ENCODE measurements at places on chromosomes 13 and 19.

DNA sequence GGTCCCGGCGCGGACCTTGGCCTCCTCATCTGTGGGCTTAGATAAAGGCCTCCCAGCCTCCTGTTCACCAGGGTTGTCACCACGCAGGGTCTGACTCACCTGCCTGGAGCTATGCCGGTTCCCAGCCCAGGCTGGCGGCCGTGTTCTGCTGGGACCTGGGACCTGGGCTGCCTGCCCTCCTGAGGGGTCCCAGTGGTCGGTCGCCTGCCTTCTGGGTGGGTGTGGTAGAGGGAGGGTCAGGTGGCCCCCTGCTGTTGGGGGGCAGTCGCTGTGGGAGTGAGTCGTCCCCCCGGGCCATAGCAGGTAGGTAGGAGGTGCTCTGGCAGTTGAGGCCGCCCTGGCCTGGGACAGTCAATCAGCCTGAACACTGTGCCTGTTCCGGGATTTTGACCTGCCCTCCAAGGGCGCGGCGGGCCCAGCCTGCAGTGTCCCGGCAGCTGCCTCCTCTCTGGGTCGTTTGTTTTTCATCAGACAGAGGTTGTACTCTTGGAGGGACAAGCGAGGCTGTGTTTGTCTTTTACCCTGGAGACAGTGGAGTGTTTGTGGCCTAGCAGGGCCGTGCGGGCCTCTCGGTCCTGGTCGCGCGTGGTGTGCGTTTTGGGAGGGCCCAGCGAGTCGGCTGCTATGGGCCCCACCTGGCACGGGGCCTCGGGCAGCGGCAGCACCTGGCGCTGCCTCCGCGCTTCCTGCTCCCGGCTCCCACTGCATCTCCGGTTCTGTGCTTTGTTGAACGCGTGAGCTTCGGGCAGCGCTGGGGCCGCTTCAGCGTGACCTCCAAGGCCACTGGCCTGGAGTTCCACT lies 2.6 kb downstream of the ADAT3 start:
- DNase-seq: no peak

GRCh38 chr13:111908361-111908760 lies 158.6 kb upstream of the SOX1 start:
- no peak for DNase-seq

DNA sequence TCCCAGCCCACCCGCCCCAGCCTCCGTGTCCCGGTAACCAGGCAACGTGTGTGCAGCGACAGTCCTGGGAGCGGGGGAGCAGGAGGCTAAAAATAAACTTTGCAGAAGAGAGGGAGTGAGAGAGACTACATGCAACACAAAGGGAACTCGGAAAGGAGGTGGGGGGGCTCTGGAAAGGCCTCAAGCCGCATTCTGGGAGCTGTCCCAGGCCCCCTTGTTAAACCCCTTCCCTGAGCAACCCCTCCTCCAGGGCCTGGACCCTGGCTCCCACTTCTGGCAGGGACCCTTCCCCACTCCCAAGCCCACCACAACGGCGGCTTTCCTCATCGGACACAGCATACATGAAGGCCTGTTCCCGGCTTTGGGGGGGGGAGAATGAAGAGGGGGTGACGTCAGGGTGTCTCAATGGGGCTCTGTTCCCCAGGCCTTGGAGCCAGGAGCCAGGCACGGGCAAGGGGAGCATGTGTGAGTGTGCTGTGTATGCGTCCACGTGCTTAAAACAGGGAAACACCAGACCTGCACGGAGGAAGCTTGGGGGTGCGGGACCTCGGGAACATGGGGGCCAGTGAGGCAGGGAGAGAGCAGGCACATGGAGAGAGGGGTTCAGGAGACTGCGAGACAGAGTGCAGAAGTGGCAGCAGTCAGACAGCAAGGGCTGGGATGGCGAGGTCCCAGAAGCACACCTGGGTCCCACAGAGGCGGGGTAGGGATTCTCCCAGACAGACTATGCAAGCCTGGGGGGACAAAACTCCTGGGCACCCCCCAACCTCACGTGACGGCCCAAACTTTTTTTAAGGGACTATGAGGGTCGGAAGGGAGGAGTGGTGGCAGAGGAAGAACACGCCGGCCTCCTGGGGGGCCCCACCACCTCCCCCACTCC lies 2.3 kb downstream of the ERF start:
- peak; percentile 74 for DNase-seq

DNA sequence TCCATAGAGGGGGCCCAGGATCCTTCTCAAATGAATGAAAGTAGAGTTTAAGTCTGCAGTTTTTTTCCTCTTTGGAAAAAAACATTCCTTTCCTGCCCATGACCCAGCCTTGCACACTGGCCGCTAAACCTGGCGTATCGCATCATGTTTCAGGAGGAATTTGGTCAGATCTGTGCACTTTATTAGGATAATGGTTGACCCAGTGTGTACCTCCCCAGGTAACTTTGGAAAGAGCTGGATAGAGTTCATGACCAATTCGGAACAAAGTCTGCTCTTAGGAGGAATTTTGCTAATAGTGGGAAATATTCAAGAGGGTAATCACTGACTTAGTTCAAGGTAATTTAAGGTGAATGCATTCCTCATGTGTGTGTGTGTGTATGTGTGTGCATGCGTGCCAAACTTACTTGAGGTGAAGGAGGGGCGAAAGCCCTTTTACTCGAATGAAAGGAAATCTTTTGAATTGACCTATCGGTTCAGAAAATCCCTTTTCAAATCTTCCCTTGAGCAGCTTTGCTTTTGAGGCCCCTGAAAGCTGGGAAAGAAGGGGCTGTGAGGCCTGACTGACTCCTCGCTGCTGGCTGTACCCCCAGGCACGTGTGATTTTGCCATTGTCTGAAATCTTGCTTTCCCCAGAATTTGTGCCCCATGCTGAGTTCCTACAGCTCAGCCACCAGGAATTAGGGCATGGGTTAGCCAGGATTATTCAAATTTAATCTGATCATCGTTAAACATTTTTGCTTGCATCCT lies 46.3 kb downstream of the SIPA1L3 start:
- DNase-seq: no peak

DNA sequence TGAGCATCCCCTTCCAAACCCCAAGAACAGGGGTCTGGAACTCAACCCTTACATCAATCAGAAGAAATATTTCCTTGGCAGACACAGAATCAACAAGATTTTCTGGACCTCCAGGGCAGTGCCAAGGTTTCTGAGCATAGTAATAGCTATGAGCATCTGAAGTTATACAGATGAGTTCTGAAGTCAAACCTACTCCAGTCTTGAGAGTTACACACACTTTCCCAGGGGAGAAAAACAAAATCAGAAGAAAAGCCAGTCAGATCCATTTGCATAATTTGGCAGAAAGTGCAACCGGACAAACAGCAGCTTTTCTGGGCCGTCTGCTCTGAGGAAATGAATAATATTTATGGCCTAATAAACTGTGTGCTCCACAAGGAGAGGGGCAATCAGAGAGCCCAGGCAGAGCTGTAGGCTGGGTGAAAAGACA lies 93.1 kb downstream of the KL start:
- DNase-seq: no peak

GRCh38 chr19:19119325-19120237 lies 18.7 kb downstream of the TMEM161A start:
- no peak for DNase-seq

DNA sequence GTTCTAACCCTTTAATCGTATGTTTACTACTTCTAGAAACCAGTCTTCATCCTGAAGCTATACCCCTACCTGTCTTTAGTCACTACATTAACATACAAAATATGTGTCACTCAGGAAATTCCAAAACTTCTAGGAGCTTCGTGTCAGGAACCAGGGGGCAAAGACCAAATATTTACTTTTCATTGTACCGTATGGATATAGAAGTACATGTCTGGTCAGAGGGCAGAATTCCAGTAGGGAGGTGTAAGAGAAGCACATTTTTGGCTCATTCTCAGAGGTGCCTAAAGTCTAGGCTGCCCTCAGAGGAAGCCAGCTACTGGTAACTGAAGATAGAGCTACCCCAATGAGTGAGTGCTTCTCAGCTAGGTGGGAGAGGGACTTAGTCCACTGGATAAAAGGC lies 320.7 kb downstream of the DIAPH3 start:
- DNase-seq: no peak

DNA sequence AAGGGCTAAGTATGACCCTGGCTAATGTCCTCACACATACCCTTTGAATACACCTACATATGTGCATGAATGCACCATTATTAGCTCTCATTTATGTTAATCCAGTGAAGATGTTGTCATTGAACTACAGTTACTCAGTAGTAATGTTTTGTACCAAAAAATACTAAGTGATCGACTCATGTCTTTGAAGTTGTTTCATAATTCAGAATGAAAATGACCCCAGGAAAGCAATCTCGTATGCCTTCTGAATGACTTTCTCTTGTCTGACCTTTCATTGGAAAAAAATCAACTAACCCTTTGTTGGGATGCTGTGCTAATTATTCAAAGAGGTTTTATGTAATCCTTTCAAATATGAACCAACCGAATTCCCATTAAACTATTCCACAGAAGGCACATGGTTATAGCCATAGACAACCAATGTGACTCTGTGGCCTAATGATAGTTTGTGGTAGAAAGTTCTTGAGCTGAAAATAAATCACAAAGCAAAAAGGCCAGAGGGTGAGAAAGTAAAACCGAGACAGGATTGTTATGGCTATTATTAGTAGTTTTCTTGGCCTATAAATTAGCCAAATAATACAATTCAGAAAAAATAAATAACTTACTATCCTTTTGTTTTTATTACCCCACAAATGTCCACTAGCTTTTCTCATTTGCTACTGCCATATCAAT lies 86.8 kb upstream of the STARD13 start:
- no peak for DNase-seq

DNA sequence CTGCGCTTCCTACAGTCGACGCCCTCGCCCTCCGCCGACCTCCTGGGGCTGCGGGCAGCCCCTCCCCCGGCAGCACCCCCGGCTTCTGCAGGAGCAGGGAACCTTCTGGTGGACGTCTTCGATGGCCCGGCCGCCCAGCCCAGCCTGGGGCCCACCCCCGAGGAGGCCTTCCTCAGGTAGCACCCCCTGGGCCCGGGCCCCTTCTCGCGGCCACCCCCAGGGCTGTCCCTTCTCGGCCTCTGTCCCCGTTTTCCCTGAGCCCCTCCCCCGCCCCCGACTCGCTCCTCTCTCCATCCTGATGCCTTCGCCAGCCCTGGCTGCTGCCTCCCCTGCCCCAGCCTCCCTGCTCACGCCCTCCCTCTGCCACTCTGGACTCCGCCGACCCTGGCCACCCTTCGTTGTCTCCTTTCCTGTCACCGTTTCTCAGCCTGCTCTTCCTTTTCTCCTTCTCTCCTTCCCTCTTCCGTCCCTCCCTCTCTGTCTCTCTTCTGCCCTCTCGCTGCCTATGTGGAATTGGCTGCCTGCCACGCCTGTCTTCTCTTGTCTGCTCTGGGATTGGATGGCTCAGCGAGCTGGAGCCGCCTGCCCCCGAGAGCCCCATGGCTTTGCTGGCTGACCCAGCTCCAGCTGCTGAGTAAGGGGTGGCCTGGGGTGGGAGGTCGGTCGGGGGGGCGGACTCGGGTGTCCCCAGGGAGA lies 11.0 kb downstream of the FUZ start:
- DNase-seq: no peak

DNA sequence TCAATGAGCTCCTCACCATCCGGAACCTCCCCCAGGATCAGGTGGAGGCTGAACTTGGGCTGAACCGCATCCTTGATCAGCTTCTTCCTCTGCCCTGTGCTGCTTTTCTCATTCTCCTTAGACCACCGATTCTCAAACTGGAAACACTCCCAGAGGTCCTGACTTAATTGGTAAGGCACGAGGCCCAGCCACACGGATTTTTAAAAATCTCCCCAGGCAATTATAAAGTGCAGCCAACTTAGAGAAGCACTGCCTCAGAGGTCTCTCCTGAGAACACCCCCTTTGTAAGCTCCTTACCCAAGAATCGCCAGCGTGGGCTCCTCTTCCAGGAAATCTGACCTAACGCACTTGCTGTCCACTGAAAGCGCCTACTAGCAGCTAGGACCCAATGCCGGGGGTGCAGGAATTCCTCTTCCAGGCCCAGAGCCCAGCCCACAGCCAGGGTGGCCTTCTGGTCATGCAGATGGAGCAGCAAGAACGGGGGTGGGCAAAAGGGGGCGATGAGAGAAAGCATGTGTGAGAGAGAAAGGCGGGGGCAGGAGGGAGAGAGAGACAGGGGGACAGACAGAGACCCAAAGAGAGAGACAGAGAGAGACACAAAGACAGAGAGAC lies 66.9 kb upstream of the CACNA1A start:
- DNase-seq: no peak

- DNase-seq: peak; percentile 16
These were observed 9.1 kb downstream of the SERP2 start for GRCh38 chr13:44382635-44383145.

Data from KBM-7 (cell line).